ENCODE measurements at places on chromosomes 5 and 9. TPM values are rescaled to one million over a fixed set of nuclear protein-coding genes. Genes with fewer than 3 reads are reported as not detected.

The DBH gene
- not detected for total RNA-seq

The SPINK13 gene
- not detected for total RNA-seq

The FGF10 gene
- total RNA-seq, result 40.6 TPM

The MRPL41 gene
- total RNA-seq, result 50.5 TPM

The GPR107 gene
- total RNA-seq, result 23.6 TPM

The ANKRD55 gene
- total RNA-seq, result 0.40 TPM

The PCDHGB6 gene
- 5.7 TPM for total RNA-seq

The SPATA31A3 gene
- total RNA-seq, result not detected

All from epithelial cell of alveolus of lung (primary cell).